Stimulated activated CD4-positive, alpha-beta T cell treated with anti-CD3 and anti-CD28 coated beads, Interleukin-12 subunit alpha, Interleukin-12 subunit beta, amount 100 ng/mL, for 4 hours (primary cell): ENCODE measurements at places on chromosomes 4 and X.

- no peak for DNase-seq
Measured at GRCh38 chr4:6271701-6272465, 2.2 kb downstream of the WFS1 start.

DNA sequence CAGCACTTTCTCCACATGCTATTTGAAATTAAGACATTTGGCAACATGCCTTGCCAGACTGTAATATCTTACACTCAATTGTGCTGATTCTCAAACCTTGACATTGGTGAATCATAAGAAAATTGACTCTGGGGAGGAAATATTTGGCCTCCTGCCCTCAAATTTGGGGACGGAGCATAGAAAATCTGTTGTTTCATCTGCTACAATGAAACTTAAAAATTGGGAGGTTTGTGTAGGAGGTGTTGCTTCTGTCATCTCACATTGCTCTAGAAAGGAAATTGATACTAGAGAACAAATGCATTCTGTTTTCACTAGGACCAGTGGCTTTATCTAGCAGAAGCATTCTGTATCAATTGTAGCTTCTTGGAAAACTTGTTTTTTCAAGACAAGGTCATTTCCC, 5.3 kb downstream of the OCRL start:
- DNase-seq, result no peak

- DNase-seq, result no peak
Measured at GRCh38 chrX:107571296-107571998, 56.9 kb upstream of the PRPS1 start.

DNA sequence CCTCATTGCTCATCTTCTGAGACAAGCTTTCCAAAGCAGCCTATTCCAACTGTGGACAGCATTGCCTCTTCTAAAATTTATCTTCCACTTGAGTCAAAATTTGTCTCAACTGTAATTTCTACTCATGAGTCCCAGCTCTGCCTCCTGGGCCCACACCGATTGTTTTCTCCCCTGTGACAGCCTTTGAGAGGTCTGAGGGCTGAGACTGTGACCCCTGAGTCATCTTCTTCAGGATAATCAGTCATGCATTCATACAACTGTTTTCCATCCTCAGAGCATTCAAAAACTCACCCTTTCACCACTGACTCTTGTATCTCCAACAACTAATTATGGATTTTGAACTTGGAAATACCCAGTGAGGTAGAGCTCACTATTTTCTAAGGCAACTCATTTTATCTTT, 228.1 kb downstream of the EDA2R start:
- no peak for DNase-seq

GRCh38 chr4:159268607-159269006, 165.7 kb downstream of the RAPGEF2 start:
- no peak for DNase-seq

DNA sequence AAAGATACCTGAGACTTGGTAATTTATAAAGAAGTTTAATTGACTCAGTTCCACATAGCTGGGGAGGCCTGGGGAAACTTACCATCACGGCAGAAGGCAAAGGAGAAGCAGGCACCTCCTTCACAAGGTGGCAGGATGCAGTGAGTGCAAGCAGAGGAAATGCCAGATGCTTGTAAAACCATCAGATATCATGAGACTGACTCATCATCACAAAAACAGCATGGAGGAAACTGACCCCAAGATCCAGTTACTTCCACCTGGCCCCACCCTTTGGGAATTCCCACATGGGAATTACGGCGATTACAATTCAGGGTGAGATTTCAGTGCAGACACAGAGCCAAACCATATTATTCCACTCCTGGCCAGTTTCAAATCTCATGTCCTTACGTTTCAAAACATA, 514.7 kb upstream of the SPANXN1 start:
- DNase-seq, result no peak

DNA sequence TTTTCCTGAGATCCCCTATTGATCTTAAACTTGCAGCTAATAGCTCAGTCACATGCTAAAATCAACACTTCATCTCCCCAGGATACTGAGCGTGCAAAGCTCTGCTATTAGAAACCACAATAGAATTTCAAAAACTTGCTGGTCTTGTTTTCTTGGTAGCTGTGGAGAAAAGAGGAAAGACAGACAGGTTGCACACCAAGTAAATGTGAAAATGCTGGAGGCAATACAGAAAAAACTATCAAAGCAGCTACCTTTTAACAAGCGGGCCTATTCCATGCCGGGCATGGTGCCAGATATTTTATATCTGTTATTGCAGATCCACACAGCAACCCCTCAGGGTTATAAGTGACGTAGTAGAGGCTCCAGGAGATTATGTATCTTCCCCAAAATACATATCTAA, 171.9 kb downstream of the DCTD start:
- DNase-seq, result no peak

DNA sequence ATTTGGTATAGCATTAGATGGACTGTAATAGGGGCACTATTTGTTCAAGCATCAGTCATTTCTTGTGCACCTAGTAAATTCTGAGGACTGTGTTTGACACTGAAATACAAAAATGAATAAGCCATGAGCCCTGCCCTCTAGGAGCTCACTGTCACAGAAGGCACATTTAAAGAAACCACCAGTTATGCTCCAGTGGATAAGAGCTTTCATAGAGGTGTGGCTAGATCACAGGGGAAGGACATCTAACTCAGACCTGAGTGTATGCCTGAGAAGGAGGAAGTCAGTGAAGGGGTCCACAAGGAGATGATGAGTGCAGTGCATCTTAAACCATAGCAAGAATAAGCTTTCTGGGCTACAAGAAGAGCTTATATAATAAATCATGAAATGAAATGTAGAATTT, 40.1 kb downstream of the BTC start:
- no peak for DNase-seq

GRCh38 chrX:108091878-108092291, 307 bp downstream of the ATG4A start:
- no peak for DNase-seq

GRCh38 chr4:152981278-152981677, 45.2 kb downstream of the FHDC1 start:
- DNase-seq, result no peak

DNA sequence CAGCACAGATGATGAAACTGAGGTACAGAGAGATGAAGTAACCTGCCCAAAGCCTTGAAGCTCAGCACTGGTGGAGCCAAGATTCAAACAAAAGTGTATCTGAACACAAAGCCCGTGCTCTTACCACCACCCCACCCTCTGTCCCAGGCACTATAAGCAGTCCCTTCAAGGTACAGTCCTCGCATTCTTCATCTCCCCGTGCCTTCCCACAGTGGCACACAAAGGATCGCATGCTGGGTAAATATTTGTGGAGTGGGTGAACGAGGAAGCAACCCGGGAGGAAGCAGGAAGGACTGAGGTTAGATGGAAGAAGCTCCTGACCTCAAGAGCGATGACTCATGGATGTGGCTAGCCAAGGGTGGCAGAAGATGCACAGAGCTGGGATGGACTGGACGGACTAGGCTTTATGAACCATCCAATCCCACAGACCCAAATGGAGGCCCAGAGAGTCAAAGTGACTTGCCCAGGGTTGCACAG, 18.4 kb downstream of the IQSEC2 start:
- no peak for DNase-seq

DNA sequence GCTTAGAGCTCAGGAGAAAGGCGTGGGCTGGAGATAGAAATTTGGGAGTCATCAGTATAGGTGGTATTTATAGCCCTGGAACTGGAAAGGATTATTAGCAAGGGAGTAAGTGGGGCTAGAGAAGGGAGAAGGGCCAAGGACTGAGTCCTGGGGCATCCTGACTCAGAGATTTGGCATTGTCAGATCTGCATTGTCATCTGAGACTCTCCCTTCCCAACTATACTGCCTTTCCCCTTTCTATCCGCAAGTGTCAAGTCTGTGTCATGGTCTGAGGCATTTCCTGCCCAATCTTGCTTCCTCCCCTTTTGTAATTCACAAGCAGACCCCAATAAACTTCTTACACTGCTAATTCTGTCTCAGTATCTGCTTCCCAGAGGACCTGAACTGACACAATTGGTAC, 24.4 kb upstream of the SLC25A43 start:
- no peak for DNase-seq

GRCh38 chr4:2961811-2962441, 1.3 kb downstream of the NOP14 start:
- DNase-seq, result peak; percentile 52

GRCh38 chrX:69431420-69431819, 72.7 kb upstream of the NALF2 start:
- no peak for DNase-seq

DNA sequence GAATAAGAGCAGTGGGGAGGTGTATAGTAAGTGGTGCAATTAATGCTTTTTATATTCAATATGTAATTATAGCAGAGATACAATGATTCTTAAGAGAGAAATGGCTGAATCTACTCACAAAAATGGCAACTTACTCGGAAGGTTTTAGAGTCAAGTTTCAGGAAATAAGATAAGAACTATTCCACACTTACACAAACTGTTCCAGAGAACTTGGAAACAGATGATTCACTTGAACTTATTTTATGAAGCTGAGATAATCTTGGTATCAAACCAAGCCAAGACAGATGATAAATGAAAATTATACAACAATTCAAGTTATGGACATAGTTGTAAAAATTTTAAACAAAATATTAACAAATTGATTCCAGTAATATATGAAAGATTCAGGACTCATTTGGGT, 311.3 kb upstream of the HS3ST1 start:
- no peak for DNase-seq

GRCh38 chr4:81685104-81685503, 213.4 kb upstream of the RASGEF1B start:
- DNase-seq, result no peak

DNA sequence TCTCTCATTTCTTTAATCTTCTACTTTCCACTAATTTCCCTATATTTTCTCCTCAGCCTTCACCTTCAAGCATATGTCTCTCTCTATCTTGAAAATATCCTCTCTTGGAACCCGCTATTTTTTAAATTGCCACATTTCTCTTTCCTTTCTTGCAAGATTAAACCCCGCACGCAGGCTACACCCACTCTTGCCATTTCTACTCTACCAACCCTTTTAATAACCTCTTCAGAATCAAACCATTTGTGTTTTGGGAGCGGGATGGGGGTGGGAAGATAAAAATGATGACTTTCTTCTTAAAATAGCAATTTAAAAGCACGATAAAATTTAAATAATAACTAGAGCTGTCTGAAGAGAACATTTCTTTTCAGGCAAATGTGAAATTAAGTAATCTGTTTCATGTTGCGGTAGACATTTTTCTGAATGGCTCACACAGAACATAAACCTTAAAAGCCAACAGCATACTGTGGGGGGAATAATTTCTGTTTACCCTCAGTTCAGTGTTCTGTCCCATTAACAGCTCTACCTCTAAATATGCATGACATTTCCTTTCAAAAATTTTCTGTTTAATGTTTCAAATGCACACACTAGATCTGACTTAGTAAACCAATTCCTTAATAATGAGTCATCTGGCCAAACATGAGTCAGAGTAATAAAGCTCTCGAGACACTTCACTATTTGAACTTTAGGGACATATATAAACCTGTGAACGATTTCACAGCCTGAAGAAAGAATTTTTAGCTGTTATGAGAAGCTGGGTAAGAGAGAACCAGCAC, 20.5 kb downstream of the ARSJ start:
- DNase-seq, result no peak

DNA sequence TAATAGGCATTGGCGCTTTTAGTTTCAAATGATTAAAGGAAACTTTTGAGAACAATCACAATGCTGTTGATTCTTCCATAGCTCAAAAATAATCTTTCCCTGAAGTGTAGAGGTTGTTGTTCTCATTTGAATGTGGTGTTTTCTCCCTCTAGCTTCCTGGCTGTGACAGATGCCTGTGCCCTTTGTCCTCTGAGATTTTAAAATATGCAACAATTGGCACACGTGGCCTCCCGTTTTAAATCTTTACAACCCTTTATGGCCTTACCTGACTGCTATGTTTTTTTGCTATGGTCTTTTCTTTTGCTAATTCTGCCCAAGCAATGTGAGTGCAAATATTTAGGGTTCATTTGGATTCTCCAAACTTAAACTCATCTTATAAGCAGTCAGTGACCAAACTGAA, 22.9 kb upstream of the CASK start:
- no peak for DNase-seq

GRCh38 chr4:81355136-81355535, 116.6 kb downstream of the RASGEF1B start:
- no peak for DNase-seq

DNA sequence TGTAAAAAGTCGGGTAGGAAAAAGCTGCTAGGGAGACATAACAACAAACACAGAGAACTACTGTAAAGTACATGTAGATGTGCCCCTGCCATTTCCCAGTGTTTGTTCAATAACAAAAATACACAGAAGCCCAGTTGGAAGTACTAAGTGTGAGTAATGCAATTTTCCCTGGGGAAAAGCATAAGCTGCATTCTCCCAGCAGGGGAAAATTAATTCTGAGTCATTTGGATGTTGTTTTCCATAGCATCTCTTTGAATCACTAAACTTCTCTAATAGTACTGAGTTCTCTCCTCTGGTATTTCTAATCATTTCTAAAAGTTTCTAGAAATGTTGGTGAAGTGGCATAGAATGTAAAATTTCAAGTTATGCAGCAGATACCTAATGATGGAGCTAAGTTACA, 1114.9 kb downstream of the C4orf33 start:
- DNase-seq, result no peak

DNA sequence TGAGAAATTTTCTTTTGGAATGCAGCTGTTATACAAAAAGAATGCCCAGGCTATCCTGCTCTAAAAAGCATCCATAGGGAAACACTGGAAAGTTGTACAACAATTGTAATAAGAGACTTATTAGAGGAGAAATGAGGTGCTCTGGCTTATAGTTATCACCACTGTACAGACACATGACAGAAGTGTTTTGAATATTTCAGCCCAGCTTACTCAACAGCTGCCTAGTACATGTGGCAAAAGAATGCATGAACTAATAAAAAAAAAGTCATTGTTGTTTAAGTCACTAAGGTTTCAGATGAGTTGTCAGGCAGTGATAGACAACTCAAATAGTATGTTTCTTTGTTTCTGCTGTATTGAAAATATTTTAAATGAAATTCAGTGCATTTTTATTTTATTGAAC, 307.7 kb downstream of the GPM6A start:
- DNase-seq, result no peak

DNA sequence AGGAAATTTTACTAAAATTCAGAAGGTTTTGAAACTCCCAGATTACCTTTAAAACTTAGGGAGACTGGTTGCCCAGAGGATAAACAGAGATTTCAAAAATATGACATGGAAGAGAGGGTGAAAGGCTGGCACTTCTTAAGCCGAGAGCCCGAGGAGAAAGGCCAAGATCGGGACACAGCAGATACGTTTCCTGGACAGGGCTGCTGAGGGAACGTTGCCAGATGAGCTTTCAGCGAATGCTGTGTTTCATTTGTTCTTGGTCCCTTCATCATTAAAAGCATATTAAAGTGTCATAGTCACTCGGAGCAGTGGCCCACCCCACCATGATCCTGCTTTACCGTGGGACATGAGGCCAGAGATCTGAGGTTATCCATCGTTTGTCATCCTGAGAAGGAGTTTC, 37.9 kb upstream of the STOX2 start:
- no peak for DNase-seq

GRCh38 chrX:56928546-56928945, 66.8 kb downstream of the SPIN3 start:
- DNase-seq, result no peak

DNA sequence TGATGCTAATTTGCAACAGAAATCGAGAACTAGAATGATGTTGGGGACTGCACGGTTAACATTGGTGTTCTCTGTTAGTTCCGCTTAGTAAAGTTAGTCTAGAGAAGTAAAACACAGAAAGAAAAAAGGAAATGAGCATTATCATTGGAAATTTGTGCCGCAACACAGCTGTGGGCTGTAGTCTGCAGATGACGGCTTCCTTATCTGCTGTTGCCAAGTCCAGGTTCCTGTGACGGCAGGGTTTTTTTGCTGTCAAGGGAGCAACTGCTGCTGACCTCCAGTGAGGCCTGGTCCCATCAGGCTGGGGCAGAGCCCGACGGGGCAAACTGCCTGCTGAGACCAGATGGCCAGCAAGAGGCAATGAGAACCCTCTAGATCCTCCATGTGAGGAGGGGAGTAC, 38.9 kb upstream of the PHEX start:
- no peak for DNase-seq
